ENCODE measurements at places on chromosomes 6 and 20. TPM values are rescaled to one million over a fixed set of nuclear protein-coding genes. Genes with fewer than 3 reads are reported as not detected.
A peak's percentile ranks its signal among the peaks of the same experiment; 100 is the strongest.

DNA sequence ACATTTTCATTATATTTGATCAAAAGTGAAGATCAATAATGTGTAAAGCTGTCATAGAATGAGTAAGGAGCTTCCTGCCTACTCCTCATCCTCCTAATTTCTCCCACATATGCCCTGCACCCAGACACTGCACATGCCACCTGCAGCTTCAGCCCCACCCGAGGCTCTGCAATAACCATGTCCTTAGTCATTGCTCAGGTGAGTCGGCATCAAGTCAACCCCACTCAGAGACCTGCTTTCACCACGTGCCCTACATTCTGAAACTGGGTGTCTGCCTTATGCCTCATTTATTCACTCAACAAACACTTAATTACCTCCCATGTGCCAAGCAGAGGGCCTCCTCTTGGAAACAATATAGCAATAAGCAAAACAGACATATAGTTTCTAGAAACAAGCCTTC, 15.4 kb upstream of the TNFAIP3 start:
- no peak overlapping the region for H3K4me3 ChIP-seq
- peaks cover 2% of the 10 kb centered on the region for H3K4me1 ChIP-seq
- peaks cover 2% of the 10 kb centered on the region for H3K36me3 ChIP-seq

The ZFP57 gene
- total RNA-seq = 3.1 TPM

- peaks cover 11% of the 10 kb centered on the region for H3K27me3 ChIP-seq
- H3K36me3 ChIP-seq = no peaks in the 10 kb centered on the region
- peak; percentile 6 for DNase-seq
- no peaks in the 10 kb centered on the region for H3K4me1 ChIP-seq
These were observed 188.4 kb upstream of the TSHZ2 start for GRCh38 chr20:52783769-52784168.

- H3K36me3 ChIP-seq = peaks cover 2% of the 10 kb centered on the region
- no peak overlapping the region for H3K4me3 ChIP-seq
- no peak overlapping the region for H3K27ac ChIP-seq
- peaks cover 7% of the 10 kb centered on the region for H3K4me1 ChIP-seq
- no peaks in the 10 kb centered on the region for H3K27me3 ChIP-seq
These were observed 35.1 kb upstream of the RAB22A start for GRCh38 chr20:58274384-58274783.

The CRISP3 gene
- not detected for total RNA-seq

GRCh38 chr6:4848382-4849068, 72.3 kb downstream of the CDYL start:
- no peaks in the 10 kb centered on the region for H3K27me3 ChIP-seq
- no peaks in the 10 kb centered on the region for H3K36me3 ChIP-seq
- no peak for DNase-seq
- H3K4me1 ChIP-seq = peaks cover 8% of the 10 kb centered on the region
- no peak overlapping the region for H3K27ac ChIP-seq

DNA sequence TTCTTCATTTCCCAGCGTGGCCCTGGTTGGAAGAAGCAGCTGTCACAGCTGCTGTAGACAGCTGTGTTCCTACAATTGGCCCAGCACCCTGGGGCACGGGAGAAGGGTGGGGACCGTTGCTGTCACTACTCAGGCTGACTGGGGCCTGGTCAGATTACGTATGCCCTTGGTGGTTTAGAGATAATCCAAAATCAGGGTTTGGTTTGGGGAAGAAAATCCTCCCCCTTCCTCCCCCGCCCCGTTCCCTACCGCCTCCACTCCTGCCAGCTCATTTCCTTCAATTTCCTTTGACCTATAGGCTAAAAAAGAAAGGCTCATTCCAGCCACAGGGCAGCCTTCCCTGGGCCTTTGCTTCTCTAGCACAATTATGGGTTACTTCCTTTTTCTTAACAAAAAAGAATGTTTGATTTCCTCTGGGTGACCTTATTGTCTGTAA, 292.7 kb downstream of the ESR1 start:
- H3K4me3 ChIP-seq = no peak overlapping the region
- H3K27ac ChIP-seq = no peak overlapping the region
- no peaks in the 10 kb centered on the region for H3K4me1 ChIP-seq
- H3K36me3 ChIP-seq = no peaks in the 10 kb centered on the region
- H3K27me3 ChIP-seq = peaks cover 6% of the 10 kb centered on the region

DNA sequence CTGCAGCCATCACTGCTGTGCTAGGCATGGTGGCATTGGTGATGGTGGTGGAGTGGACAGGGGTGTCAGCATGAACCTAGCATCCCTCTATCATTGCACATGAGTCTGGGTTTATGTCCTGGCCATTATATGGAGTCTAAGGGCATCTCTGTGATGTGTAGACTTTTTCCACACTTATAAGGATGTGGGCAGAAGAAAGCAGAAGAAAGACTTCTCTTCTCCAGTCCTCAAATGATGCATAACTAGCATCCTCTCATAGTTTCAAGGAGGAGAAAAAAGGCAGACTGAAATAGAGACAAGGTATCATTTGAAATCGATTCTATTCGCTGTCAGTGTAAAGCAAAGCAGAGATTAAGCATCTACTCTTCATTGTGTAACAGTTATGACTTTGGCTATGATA, 140.0 kb upstream of the ATXN1 start:
- no peaks in the 10 kb centered on the region for H3K36me3 ChIP-seq
- no peak overlapping the region for H3K4me3 ChIP-seq
- no peaks in the 10 kb centered on the region for H3K4me1 ChIP-seq

DNA sequence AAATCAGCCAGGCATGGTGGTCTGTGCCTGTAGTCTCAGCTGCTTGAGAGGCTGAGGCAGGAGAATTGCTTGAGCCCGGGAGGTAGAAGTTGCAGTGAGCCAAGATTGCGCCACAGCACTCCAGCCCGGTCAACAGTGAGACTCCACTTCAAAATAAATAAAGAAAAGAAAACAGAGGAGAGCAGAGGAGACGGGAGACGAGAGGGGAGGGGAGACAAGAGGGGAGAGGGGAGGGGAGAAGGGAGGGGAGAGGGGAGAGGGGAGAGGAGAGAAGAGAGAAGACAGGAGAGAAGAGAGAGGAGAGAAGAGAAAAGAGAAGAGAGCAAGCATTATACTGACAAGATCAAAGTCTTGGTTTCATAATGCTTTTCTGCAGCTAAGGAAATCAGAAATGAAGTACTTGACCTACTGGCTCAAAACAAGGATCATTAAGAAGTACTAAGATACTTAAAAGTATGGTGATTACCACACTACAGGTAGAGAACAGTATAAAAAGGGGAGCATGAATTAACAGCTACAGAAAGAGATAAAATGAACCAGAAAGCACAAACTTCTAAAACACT, 30.5 kb downstream of the FAM8A1 start:
- no peaks in the 10 kb centered on the region for H3K27me3 ChIP-seq
- H3K4me1 ChIP-seq = peaks cover 36% of the 10 kb centered on the region
- no peak overlapping the region for H3K4me3 ChIP-seq
- peaks cover 8% of the 10 kb centered on the region for H3K36me3 ChIP-seq
- H3K27ac ChIP-seq = peak overlapping the region; percentile 68

DNA sequence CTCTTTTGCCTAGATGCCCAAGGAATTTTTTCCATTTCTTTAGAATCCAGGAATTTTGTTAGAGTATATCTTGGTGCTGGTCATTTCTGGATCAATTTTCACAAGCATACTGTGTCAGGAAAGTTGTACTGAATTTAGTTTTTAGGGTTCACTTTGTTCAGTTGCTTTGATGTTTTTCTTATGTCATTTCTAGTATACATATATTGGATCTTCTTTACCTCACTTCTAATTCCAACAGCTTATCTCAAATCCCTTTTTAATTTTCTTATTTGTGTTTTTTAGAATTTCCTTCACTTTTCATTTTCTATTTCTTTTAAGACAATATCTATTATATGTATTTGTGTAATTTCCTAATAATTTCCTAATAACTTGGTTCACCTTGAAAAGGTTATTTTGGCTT, 281.0 kb upstream of the AGPAT4 start:
- no peak for DNase-seq
- no peak overlapping the region for H3K4me3 ChIP-seq
- H3K27ac ChIP-seq = no peak overlapping the region
- peaks cover 4% of the 10 kb centered on the region for H3K36me3 ChIP-seq

DNA sequence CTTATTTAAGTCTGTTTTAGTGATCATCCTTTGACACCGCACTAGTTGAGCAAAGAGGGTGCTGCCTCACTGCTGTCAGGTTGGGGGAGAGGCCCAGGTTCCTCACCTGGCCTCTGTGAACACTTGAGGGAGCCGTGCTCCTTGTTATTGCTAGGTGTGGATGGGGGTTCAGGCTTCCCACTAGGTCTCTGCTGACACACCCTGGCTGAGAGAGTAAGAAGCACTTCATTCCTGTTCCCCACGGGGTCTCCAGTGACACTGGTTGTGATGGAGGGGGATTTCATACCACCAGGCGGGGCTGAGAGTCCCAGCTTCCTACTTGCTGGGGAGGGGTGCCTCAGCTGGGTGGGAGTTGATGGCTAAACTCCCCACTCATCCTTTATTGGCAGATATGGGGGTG, 11.1 kb upstream of the NOTCH4 start:
- no peaks in the 10 kb centered on the region for H3K27me3 ChIP-seq
- H3K4me1 ChIP-seq = peaks cover 2% of the 10 kb centered on the region
- no peak overlapping the region for H3K27ac ChIP-seq
- peaks cover 2% of the 10 kb centered on the region for H3K36me3 ChIP-seq
- DNase-seq = no peak
- H3K4me3 ChIP-seq = no peak overlapping the region

DNA sequence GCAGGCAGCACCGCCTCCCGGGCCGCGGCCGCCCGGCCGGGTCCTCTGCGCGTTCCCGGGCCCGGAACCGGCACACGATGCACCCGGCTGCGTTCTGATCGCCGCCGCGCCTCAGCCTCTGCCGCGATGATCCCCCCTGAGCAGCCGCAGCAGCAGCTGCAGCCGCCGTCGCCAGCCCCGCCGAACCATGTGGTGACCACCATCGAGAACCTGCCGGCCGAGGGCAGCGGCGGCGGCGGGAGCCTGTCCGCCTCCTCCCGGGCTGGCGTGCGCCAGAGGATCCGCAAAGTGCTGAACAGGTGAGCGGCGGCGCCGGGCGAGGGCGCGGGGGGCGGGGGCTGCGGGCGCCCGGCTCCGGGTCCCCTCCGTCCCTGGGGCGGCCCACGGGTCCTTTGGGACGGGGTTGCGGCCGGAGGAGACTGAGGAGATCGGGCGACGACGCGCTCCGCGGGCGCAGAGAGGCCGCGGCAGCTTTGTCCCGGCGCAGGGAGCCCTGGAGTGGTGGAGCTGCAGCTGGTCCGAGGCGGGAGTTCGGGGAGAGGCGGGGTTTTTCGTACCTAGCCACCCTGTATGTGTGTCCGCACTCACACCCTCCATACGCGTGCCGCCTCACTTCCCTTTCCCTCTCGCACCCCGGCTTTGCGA, 659 bp downstream of the SLC35F1 start:
- peaks cover 3% of the 10 kb centered on the region for H3K36me3 ChIP-seq
- peak overlapping the region; percentile 84 for H3K4me3 ChIP-seq
- H3K27me3 ChIP-seq = peaks cover 59% of the 10 kb centered on the region
- no peak overlapping the region for H3K27ac ChIP-seq
- no peak for DNase-seq
- no peaks in the 10 kb centered on the region for H3K4me1 ChIP-seq

- no peaks in the 10 kb centered on the region for H3K36me3 ChIP-seq
- H3K4me3 ChIP-seq = no peak overlapping the region
- DNase-seq = no peak
- no peaks in the 10 kb centered on the region for H3K4me1 ChIP-seq
- H3K27me3 ChIP-seq = no peaks in the 10 kb centered on the region
These were observed 873.7 kb downstream of the KIF16B start for GRCh38 chr20:15699431-15700146.

GRCh38 chr6:20479526-20479925, 54.7 kb upstream of the CDKAL1 start:
- no peak overlapping the region for H3K27ac ChIP-seq
- H3K4me3 ChIP-seq = no peak overlapping the region
- peaks cover 3% of the 10 kb centered on the region for H3K4me1 ChIP-seq

DNA sequence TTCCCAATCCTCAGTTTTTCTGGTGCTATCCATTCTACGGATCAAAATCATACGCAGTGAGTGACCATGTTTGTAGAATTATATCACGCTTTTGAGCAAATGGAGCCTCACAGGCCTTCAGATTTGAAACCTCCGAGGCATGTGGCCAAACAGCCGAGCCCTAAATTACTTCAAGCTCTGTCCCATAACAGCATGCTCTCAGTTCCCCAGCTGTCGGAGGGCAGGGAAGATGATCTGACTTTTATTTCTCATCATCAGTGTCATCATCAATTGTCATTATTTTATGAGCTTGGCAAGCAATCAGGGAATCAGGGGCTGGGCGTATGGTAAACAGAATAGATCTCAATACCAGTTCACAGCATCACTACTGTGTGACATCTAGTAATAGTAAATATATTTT, 73.2 kb downstream of the PSMG4 start:
- H3K36me3 ChIP-seq = peaks cover 2% of the 10 kb centered on the region
- H3K4me3 ChIP-seq = no peak overlapping the region
- no peak for DNase-seq
- peaks cover 19% of the 10 kb centered on the region for H3K27me3 ChIP-seq
- H3K4me1 ChIP-seq = peaks cover 2% of the 10 kb centered on the region
- no peak overlapping the region for H3K27ac ChIP-seq

DNA sequence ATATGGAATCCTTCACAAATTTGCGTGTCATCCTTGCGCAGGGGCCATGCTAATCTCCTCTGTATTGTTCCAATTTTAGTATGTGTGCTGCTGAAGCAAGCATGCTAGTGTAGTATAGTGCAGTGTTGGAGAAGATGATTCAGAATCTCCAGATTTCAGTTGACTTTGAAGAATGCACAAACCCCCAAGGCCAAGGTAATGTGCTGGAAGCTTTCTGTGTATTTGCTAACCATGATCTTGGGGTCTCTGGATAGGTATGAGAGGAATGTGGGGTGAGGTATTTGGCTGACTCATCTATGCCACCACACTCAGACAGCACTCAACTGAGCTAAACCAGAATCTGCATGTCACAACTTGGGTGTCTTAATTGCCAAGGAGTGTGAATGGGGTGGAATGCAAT, 42.6 kb upstream of the DEK start:
- peaks cover 4% of the 10 kb centered on the region for H3K27me3 ChIP-seq
- H3K4me1 ChIP-seq = no peaks in the 10 kb centered on the region
- no peak overlapping the region for H3K27ac ChIP-seq

GRCh38 chr6:133621751-133622150, 267.2 kb upstream of the TCF21 start:
- H3K27me3 ChIP-seq = no peaks in the 10 kb centered on the region
- DNase-seq = no peak
- H3K4me3 ChIP-seq = no peak overlapping the region
- no peaks in the 10 kb centered on the region for H3K36me3 ChIP-seq
- no peaks in the 10 kb centered on the region for H3K4me1 ChIP-seq
- no peak overlapping the region for H3K27ac ChIP-seq

DNA sequence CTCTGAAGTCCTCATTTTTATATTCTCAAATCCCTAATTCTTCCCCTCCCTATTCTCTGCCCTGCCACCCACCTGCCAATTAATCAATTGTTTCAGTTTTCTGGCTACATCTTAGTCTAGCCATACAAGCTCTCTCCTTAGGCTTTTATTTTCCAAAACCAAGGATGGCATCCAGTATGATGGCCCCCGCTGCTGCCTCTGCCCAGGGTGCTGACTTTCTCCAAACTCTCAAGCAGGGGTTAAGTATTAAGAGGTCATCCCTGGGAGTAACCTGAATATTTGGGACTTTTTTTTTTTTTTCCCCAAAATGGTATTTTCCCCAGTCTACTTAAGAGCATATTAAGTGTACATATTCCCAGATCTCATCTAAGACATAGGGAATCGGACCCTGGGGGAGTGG, 183.8 kb downstream of the DHX35 start:
- peaks cover 2% of the 10 kb centered on the region for H3K36me3 ChIP-seq
- no peak for DNase-seq
- no peak overlapping the region for H3K27ac ChIP-seq
- H3K4me3 ChIP-seq = no peak overlapping the region

- no peaks in the 10 kb centered on the region for H3K27me3 ChIP-seq
- no peak for DNase-seq
- H3K4me1 ChIP-seq = peaks cover 69% of the 10 kb centered on the region
- peak overlapping the region; percentile 97 for H3K4me3 ChIP-seq
- peak overlapping the region; percentile 100 for H3K27ac ChIP-seq
These were observed 82.3 kb downstream of the GMPR start for GRCh38 chr6:16320533-16321340.

The SPATS1 gene
- not detected for total RNA-seq

The RAMACL gene
- 0.82 TPM for total RNA-seq

Measured in T-helper 17 cell (primary cell).